ENCODE measurements at places on chromosomes 12 and 14.
A peak's percentile ranks its signal among the peaks of the same experiment; 100 is the strongest.

- DNase-seq, result no peak
Observed at GRCh38 chr12:113347-113746, 46.8 kb downstream of the IQSEC3 start.

- DNase-seq, result peak; percentile 59
Observed at GRCh38 chr12:57127101-57127725, 1.1 kb upstream of the LRP1 start.

GRCh38 chr14:41642367-41642766 lies 35.7 kb downstream of the LRFN5 start:
- DNase-seq, result no peak

GRCh38 chr12:103326190-103326589 lies 169.6 kb downstream of the C12orf42 start:
- DNase-seq, result peak; percentile 46

DNA sequence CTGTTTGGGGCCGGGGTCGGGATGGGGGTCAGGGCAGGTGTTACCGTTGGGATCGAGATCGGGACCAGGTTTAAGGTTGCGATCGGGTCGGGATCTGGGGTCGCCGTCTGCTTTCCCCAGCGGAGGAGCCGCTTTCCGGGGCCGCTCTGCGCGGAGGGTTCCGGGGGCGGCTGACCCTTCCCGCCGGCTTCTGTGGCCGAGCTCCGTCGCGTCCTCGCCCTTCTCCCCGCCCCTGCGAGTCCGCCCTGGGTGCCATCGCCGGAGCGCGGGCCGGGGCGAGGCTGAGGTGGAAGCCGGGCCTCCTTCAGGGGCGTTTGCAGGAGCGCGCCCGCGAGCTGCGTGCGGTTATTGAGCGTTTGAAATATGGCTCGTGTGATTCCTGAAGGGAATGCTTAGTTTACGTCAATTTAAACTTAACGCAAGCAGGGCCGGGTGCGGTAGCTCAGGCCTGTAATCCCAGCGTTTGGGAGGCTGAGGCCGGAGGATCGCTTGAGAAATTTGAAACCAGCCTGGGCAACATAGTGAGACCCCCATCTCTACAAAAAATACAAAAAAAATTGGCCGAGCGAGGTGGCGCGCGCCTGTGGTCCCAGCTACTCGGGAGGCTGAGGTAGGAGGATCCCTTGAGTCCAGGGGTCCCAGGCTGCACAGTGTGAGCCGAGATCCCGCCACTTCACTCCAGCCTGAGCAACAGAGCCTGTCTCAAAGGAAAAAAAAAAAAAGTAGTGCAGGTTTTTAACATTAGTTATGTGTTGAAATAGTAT lies 620 bp downstream of the PGAM5 start:
- DNase-seq, result no peak

- no peak for DNase-seq
Observed at GRCh38 chr12:54299515-54300224, 1.1 kb downstream of the NFE2 start.

DNA sequence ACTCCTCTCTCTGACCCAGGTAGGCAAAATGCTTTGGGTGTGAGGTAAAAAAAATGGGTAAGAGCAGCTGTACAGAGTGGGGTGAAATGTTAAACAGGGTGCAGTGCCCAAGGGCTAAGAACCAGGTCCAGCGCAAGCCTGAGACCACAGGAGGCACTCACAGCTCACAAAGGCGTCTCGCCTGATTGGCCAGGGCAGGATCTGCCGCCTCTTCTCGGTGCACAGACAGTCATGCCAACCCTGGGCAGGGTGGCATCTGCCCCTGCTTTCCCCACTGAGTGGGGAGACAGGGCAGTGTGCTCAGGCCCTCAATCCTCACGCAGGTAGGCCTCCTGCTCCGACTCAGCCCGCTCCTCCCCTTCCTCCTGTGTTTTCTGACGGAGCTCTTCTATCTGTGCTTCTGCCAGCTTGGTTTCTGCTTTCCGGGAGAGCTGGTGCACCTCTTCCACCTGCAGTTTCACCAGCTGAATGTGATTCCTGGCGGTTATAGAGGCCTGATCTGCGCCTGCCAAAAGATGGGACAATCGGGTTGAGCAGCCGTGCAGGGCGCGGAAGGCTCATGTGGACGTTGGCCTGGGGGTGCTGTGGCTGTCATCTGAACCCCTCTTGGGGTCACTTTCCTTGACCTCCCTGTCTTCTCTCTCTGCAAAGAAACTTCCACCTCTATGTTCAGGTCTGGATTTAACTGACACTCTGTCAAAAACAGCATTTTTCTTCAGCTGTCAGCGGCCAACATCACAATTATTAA lies 4.7 kb downstream of the B3GNT4 start:
- DNase-seq, result no peak

GRCh38 chr14:21258005-21258888 lies 11.0 kb downstream of the HNRNPC start:
- no peak for DNase-seq

DNA sequence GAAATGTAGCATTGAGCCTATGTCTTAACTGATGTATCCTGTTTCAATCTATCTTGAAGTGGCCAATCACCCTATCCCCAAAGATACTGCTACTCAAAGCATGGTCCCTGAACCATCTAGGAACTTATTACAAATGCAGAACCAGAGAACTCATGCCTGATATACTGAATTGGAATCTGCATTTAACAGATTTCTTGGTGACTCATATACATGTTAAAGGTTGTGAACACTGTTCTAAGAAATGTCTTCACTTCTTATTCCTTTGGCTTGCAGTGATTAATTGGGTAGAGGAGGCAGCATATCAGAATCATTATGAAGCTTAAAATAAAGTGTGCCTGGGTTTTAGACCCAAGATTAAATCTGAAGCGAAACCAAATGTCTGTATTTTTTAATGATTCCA lies 795.6 kb downstream of the DIO2 start:
- no peak for DNase-seq

DNA sequence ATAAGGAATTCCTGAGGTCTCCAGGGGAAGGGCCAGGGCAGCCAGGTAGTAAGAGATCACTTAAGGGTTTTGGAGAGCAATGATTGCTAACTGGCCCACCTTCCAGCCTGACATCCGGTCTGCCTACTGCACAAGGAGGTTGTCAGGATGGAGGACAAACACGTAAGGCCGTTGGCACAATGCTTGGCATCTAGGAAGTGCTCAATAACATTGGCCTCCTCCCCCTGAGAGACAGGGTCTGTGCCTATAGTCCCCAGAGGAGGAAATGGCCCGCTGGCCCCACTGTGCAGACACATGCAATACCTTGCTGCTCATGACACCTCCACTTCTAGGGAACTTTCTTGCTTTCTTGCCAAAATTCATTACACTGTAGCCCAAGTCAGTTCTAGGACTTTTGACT lies 73.2 kb downstream of the NTF3 start:
- no peak for DNase-seq

DNA sequence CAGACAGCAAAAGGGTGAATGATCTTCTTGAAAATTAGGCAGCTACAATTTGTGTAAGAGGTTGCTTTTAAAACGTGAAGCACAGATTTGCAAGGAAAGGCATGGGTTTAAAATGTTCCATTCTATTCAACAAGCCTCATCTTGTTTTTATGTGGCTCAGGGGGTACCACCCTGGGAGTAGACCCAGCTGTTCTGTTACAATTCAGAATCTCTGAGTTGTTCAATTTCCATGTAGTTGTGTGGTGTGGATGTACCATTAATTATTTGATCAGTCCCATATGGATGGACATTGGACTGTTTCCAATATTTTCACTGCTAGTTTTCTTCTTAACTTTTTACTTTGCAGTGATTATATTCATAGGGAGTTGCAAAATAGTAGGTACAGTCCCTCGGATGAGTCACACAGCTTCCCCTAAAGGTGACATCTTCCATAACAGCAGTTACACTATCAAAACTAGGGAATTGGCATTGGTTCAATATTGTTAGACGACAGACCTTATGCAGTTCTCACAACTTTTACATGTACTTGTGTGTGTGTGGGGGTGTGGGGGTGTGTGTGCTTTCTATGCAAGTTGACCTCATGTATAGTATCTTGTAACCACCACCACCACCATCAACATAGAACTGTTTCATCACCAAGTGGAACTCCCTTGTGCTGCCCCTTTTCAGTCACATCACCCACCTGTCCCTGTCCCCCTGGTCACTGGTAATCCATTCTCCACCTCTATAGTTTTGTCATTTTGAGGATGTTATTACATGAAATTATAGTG lies 59.0 kb upstream of the CAPRIN2 start:
- no peak for DNase-seq

- DNase-seq, result no peak
Observed at GRCh38 chr14:80926397-80927082, 15.0 kb downstream of the CEP128 start.

- no peak for DNase-seq
Observed at GRCh38 chr14:93108105-93108504, 7.6 kb downstream of the ITPK1 start.

GRCh38 chr12:2194060-2194459 lies 141.3 kb downstream of the CACNA1C start:
- no peak for DNase-seq

DNA sequence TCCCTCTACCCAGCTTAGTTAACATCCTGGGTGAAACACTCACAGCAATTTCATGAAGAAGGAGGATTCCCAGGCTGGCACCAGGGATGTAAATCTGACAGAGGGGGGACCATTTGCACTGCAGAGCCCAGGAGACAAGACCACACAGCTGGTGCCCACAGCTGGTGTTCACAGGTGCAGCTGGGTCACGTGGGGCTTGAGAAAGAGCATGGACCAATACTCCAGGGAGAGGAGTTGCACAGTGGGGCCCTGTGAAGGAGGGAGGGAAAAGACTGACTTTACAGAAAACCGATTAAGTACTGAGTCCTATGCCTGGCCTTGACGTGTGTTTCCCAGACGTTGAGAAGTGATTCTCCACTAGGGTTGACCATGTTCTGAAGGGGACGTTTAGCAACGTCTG lies 1316.7 kb upstream of the TMEM132C start:
- DNase-seq, result no peak

DNA sequence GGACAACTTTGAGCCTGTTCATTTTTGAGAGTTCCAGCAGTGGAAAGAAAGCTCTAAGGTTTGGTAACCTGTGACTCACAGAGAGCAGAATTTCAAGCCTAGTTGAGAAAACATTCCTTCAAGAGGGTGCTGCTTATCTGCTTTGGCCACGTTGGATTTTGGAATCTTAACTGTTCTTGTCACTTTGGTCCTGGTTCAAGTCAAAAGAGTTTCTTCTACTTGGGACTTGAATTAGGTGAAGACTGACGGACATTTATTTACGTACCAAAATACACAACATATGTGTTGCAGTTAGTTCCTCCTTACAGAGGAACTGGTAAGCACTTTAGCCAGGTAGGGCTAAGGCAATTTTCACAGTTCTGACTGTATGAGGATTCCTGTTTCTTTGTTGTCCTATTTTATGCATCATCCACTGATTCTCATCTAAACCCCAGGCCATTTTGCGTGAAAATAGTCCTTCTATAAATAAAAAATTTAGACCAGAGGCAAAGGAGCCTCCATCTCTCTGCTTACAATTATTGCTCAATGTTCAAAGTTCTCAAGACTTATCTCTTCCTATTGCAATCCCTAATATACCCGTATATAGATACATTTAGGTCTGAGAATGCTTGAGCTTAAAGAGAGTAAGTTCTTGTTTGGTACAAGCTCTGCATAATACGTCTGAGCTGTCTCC lies 580.9 kb downstream of the DIO2 start:
- DNase-seq, result no peak

DNA sequence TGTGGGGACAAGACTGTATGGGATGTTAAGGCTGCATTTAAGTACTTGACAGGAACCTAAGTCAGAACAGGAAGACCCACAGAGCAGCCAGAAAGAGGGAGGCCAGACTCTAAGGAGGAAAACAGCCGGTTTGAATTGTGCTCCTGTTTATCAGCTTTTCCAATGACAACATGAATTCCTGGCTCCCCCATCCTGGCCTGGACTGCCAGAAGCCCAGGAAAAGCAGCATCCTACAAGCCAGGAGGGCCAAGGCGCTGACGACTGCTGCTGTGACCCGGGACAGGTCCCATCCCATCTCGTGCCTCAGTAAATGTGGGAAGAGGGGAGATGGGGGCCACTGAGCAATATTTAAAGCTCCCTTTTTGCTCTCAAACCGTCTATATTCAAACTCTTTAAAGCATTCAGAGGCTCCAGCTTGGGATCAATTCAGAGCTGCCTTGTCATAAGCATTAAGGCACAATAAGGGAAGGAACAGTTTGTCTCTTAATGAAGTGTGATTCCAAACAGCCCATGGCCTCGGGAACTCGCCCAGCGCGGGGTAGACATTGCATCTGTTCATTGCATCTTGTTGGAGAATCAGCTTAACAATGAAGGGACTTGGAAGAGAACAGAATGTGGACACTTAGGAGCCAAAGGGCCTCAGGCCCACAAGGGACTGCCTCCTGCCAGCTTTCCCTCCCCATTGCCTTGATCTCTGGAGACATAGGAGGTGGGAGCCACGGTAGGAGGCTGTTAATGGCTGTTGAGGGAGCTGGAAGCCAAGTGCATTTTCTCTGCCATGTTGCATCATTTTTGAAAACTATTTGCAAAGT lies 49.6 kb downstream of the CMKLR1 start:
- DNase-seq, result no peak

GRCh38 chr12:85147331-85147730 lies 111.2 kb downstream of the LRRIQ1 start:
- DNase-seq, result no peak

- DNase-seq, result no peak
Observed at GRCh38 chr14:20684662-20685456, 499 bp downstream of the RNASE4 start.

- no peak for DNase-seq
Observed at GRCh38 chr14:42961509-42961908, 1354.8 kb downstream of the LRFN5 start.

- DNase-seq, result no peak
Observed at GRCh38 chr14:46322730-46323403, 328.7 kb downstream of the RPL10L start.

GRCh38 chr12:18383203-18383602 lies 121.9 kb downstream of the PIK3C2G start:
- DNase-seq, result peak; percentile 29

- DNase-seq, result no peak
Observed at GRCh38 chr14:68312884-68313610, 479.8 kb downstream of the ZFP36L1 start.

DNA sequence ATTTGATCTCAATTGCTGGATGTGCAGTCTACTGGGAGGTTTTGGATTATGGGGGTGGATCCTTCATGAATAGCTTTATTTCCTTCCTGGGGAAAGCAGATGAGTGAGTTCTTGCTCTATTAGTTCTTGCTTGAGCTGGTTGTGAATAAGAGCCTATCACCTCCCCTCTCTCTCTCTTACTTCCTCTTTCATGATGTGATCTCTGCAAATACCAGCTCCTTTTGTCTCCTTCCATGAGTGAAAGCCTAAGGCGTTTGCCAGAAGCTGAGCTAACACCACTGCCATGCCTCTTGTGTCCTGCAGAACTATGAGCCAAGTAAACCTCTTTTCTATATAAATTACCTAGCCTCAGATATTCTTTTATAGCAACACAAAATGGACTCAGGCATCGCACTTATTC lies 302.7 kb downstream of the CCER1 start:
- no peak for DNase-seq

- no peak for DNase-seq
Observed at GRCh38 chr14:78608998-78609787, 439.0 kb downstream of the NRXN3 start.
